Ascending aorta (tissue), 2 donors: ENCODE measurements at places on chromosomes 1 and 21.

DNA sequence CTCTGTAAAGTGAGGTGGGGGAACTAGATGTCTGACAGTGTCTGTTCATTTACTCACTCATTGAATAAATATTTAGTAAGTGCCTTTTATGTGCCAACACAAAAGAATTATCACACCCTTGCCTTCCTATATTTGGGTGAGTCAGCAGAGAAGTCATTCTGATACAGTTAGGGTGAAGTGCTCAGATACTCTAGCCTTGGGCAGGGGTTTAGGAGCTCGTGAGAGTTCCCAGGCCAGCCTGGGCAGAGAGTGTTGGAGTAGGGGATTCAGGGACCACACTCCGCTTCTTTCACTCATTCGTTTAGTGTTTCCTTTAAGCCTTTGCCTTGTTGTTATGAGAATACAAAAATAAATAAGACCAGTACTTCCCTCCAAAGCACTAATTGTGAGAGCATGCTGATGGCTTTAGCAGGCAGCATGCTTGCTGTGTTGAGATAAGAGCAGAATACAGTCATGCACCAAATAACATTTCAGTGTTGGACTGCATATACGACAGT lies 83.9 kb downstream of the DYRK1A start:
- H3K4me1 ChIP-seq: peaks cover 54% of the 10 kb centered on the region
- no peak overlapping the region for H3K4me3 ChIP-seq
- H3K27me3 ChIP-seq: no peaks in the 10 kb centered on the region
- H3K27ac ChIP-seq: no peak overlapping the region
- no peaks in the 10 kb centered on the region for H3K36me3 ChIP-seq

DNA sequence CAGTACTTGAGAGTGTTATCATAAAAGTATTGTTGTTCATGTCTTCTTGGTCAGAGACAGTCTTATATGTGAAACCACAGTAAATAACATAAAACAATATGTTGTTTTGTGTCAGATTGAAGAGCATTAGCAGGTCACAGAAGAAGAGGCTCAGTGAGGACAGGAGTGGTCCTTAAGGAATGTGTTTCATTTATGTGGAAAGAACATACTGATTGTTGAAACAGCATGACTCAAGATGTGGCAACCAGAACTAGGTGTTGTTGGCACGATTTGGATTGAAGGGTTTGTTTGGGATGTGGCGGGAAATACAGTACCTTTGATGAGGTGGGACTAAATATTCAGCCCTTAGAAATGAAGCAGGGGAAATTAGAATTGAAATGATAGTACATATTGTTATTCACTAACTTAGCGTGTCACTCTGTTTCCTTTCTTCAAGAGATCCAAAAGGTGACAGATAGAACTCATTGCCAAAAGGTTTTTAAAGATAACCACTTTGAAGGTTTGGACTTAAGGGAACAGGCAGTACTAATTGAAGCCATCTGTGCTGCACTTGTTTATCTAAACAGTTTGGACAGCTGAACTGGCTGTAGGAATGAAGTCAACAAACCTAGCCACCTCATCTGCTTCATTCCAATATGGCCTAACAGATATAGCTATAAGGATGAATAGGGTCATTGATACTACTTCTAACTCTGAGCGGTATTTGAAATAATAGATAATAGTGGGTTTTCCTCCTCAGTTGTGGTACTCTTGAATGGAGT lies 14.4 kb downstream of the RALGPS2 start:
- H3K27ac ChIP-seq: no peak overlapping the region
- H3K4me3 ChIP-seq: no peak overlapping the region
- no peaks in the 10 kb centered on the region for H3K36me3 ChIP-seq
- DNase-seq: no peak

GRCh38 chr1:46613661-46614603 lies 2.7 kb downstream of the MOB3C start:
- H3K27me3 ChIP-seq: no peaks in the 10 kb centered on the region
- peaks cover 11% of the 10 kb centered on the region for H3K36me3 ChIP-seq
- H3K4me3 ChIP-seq: peak overlapping the region; percentile 75
- peak; percentile 96 for DNase-seq

DNA sequence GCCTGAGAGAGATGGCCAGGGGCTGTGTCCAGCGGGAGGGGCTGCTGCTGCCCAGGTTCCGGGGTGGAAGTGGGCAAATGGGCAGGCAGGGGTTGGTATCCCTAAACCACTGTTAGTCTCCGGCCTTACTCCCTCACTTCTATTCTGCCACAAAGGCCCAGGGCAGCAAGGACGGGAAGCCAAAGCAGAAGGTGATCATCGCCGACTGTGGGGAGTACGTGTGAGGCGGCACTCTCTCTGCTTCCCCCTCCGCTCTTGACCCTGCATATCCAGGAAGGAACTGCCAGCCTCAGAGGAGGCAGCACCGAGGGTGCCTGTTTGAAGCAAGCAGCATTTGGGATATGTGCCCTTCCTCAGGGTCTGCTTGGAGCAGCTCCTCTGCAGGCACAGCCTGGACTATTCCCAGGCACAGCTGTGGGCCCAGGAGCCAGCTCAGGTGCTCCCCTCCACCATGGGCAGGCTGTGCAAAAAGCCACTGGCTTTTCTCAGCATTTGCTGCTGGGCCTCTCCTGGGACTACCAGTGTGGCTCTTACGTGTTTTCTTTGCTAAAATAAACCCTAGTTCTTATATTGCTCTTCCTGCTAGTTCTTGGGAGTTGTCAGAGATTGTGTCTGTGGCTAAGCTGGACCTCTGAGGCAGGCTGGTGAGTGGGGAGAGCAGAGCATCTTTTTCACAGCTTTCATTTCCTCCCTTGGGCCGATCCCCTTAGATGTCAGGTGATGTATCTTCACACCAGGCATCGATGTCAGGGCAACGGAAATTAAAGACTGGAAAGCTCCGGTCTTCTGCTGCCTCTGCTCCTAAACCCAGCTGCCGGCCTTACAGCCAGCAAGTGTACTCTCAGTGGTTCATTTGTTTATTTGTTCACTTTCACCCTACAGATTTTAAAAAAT lies 14.7 kb downstream of the PPIE start:
- H3K36me3 ChIP-seq: peaks cover 63% of the 10 kb centered on the region
- H3K4me3 ChIP-seq: no peak overlapping the region
- peaks cover 3% of the 10 kb centered on the region for H3K4me1 ChIP-seq
- H3K27ac ChIP-seq: peak overlapping the region; percentile 77
- no peaks in the 10 kb centered on the region for H3K27me3 ChIP-seq

GRCh38 chr1:239868058-239868832 lies 223.4 kb upstream of the FMN2 start:
- no peak for DNase-seq
- H3K4me3 ChIP-seq: no peak overlapping the region
- H3K36me3 ChIP-seq: no peaks in the 10 kb centered on the region

GRCh38 chr1:244191581-244191980 lies 140.5 kb downstream of the ZBTB18 start:
- no peaks in the 10 kb centered on the region for H3K36me3 ChIP-seq
- no peaks in the 10 kb centered on the region for H3K27me3 ChIP-seq
- DNase-seq: no peak
- no peak overlapping the region for H3K4me3 ChIP-seq

GRCh38 chr1:38392861-38393260 lies 346.3 kb upstream of the POU3F1 start:
- no peak overlapping the region for H3K4me3 ChIP-seq
- H3K4me1 ChIP-seq: no peaks in the 10 kb centered on the region
- no peaks in the 10 kb centered on the region for H3K27me3 ChIP-seq
- H3K36me3 ChIP-seq: no peaks in the 10 kb centered on the region
- no peak overlapping the region for H3K27ac ChIP-seq
- no peak for DNase-seq
